AML-193 (cell line): ENCODE measurements at places on chromosomes 7 and 10.

GRCh38 chr7:141500608-141501007 is 50.6 kb upstream of the AGK start:
- DNase-seq: no peak

GRCh38 chr7:112868609-112869008 is 78.4 kb upstream of the TMEM168 start:
- no peak for DNase-seq

GRCh38 chr10:124075231-124075955 is 18.0 kb downstream of the CHST15 start:
- no peak for DNase-seq

DNA sequence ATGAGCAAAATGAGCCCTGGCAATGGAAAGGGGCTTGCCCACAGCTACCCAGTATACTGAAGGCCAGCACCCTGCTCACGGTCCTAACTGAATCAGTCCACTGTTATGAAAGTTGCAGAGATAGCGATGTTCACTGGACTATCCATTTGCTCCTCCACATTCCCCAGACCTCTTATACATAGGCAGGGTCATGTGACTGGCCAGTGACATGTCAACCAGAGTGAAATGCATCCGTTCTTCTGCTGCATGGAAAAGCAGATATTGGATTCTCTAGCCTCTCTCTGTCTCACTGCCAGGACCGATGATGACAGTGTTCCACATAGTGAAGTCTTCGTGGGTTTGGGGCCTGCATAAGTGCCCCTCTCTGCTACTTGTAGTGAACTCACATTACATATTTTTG is 503.4 kb downstream of the RPS24 start:
- DNase-seq: no peak

DNA sequence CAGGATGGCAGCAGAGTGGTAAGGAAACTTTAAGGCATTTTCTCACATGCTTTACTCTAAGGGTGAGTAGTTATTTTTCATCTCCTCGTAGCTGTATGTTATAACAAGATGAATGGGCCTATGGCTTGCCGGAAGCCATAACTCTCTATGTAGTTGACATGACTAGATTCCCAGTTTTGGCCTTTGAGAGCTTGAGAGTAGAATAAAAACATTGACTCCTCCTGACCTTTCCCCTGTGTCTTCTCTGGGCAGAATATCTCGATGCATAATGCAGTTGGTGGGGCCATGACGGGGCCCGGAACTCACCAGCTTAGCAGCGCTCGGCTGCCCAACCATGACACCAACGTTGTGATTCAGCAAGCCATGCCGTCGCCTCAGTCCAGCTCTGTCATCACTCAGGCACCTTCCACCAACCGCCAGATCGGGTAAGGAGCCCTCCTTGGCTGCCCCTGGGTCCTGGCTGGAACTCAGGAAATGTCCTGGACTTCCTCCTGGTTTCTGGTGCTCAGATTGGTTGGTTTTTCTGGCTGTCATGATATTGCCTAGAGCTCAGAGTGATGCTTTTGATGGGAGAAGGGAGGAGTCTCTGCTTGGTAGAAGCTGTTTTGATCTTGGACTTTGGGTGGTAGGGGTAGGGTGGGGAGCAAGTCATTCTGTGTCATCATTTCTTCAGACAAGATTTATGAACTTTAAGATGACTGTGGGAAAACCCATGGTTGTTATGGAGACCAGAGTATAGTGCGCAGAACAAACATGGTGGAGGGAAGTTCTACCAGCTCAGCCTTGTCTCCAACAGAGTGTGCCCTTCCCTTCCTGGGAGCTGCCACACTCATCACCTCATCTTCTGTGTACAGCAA is 158.0 kb downstream of the CREB5 start:
- no peak for DNase-seq

- DNase-seq: no peak
These were observed 222.2 kb downstream of the C7orf25 start for GRCh38 chr7:42689626-42690025.

GRCh38 chr7:46705386-46706255 is 784.5 kb upstream of the IGFBP3 start:
- DNase-seq: no peak

- no peak for DNase-seq
These were observed 22.9 kb downstream of the BTBD16 start for GRCh38 chr10:122293961-122294380.

- no peak for DNase-seq
These were observed 2.7 kb upstream of the CLEC5A start for GRCh38 chr7:141949451-141949850.

DNA sequence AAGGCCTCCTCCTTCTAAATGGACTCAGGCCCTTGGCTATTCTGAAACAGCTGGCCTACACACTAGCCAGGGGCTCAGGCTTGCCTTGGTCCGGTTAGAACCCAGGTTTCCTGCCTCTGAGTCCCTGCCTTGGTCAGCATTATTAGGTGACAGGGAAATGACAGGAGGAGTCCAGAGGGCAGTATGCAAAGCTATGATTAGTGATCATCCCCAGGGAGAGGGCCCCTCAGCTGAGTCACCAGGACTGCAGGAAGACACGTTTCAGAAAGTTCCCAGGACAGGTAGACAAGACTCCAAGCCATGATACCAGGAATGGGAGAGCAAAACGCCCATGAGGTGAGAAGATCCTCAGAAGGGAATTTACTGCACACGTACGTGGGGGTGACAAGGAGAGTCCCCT is 301.1 kb upstream of the COBL start:
- DNase-seq: no peak

- DNase-seq: no peak
These were observed 256.2 kb upstream of the ZNF32 start for GRCh38 chr10:43904844-43905243.

DNA sequence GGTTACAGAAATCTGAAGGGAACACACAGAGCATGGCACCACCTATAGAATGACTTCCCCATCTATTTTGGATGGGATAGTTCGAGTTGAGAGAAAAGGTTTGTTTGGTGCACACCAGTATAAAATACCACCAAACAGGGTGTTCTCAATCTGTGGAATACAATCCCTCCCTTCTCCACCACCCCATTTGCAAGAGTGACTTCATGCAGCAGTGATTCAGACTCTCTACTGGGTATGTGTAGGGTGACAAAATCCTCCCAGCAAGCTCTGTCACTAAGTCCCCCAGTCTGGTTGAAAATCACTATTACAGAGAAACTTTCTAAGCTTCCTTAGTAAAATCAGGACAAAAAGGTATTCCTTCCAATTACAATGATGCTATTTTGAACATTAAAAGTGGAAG is 69.0 kb downstream of the ANK3 start:
- no peak for DNase-seq

- no peak for DNase-seq
These were observed 49.9 kb upstream of the CD36 start for GRCh38 chr7:80588591-80588990.

- no peak for DNase-seq
These were observed 56.7 kb upstream of the EBF3 start for GRCh38 chr10:130020651-130021382.

DNA sequence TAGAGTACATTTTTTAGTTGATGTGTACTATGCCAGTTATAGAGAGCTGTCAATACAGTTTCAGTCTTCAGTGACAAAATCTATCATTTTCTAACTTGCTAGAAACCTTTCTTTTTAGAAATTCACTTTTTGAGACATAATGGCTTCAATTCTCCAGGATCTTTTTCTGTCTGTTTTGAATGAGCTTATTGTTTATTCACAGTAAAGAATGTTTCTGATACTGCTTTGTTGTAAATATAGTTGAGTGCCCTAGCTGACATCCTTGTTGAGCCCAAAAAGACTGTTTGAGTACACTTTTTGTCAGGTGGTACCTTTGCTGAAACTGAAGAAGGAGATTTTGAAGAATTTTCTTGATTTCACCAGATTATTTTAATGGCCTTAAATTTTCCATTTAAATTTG is 139.9 kb downstream of the PPP1R9A start:
- no peak for DNase-seq

GRCh38 chr7:101216860-101217387 is 457 bp downstream of the PLOD3 start:
- DNase-seq: no peak

DNA sequence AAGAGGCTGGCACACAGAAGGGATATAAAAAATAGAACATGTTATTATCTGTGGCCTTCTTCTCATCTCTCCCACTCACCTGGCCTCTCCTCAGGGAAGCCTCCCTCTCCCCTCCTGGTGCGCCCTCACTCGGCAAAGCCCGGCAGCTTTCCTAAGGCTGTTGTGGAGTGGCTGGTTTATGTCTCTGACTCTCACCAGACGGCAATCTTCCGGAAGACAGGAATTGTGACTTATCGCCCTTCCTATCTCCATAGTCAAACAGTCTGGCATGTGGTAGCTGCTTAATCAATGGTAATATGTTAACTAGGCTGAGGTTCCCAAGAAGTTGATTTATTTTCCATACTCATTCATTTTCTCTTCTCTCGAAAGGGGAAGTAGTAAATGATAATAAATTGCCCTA is 78.7 kb downstream of the ATXN7L1 start:
- DNase-seq: no peak

DNA sequence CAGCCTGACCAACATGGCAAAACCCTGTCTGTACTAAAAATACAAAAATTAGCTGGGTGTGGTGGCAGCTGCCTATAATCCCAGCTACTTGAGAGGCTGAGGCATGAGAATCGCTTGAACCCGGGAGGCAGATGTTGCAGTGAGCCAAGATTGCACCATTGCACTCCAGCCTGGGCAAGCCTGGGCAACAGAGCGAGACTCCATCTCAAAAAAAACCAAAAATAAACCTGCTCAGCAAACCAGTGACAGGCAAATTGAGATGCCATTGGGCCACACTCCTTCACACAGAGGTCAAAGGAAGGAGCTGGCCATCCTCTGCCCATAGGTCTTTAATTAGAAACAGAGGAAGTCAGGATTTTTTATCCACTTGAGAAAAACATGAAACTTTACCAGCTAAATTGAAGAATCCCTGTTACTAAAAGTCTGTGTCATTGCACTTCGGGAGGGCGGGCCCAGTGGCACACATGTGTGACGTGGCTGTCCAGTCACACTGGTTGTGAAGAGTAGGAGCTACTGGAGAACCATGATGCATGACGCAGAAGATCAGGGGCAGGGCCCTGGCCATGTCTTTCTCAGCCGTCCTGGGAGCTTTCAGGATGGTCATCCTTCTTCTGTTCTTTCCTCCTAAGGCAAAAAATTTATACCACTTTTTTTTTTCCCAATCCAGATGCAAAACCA is 118.3 kb upstream of the ZNF438 start:
- no peak for DNase-seq

DNA sequence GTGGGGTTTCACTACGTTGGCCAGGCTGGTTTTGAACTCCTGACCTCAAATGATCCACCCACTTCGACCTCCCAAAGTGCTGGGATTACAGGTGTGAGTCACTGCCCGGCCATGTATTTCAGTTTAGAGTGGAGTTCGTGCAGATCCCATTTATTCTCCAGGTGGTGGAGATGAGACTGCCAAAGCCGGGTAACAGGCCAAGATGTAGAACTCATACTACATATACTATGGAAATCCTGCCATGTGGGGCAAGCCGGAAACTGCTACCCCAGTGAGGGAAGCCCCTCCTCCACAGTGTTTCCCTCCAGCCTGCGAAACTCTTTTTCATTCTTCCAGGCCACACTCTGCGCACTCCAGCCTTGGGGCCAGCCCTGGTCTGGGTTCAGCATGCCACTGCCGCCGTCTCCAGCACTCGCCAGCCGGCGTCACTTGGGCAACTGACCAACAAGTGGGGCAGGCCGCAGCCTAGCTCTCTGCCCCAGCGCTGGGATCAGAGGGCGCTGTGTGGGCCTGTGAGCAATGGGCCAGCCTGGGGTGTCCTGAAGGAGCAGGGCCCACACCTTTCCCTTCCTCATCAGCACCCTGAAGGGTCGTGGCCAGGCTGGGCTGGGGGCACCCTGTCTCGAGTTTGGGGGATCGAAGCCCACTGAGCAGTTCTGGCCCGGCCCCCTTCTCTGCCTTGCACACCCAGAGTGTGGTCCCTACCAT is 122.0 kb downstream of the TRRAP start:
- no peak for DNase-seq
